ENCODE measurements at places on chromosomes 11 and 22.

- peak; percentile 78 for DNase-seq
Measured at GRCh38 chr11:124069429-124070401, 28.6 kb upstream of the OR10G7 start.

DNA sequence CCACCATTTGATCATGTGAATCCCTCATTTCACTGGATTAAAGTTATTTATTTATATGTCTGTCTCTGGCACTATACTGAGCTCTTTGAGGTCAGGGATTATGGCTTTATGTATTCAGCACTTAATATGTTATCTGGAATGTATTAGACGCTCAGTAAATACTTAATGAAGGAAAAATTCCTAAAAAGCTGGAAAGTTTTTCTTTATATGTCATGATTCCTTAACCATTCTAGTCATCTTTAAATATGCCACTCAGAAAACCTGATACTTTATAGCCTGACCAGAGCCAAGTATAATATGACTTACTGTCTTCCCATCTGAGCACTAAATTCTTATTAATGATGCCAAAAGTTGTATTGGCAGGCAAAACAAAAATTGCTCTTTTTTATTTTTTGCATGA, 27.1 kb downstream of the RNF169 start:
- no peak for DNase-seq

GRCh38 chr11:3221408-3222002, 2.9 kb upstream of the MRGPRG start:
- no peak for DNase-seq

GRCh38 chr11:95584589-95584988, 205.0 kb downstream of the FAM76B start:
- DNase-seq: no peak

DNA sequence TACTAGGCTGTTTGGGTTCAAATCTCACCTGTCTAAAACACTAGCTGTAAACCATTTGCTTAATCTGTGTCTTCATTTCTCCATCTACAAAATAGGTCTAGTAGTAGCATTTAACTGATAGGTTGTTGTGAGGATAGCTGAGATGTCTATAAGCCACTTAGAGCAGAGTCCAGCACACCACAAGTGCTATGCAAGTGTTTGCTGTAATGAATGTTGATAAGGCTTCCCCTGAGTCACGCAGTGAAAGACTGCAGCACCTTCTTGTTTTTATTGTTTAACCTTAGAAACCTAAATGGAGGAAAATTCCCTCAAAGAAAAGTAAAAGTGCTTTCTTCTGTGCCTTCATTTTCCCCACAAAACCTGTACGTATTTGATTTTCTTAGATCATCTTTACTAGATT, 23.1 kb upstream of the LDHA start:
- DNase-seq: no peak

GRCh38 chr11:97610000-97610399, 1220.2 kb downstream of the JRKL start:
- DNase-seq: no peak

- no peak for DNase-seq
Measured at GRCh38 chr22:44133901-44134571, 46.7 kb upstream of the PARVG start.

DNA sequence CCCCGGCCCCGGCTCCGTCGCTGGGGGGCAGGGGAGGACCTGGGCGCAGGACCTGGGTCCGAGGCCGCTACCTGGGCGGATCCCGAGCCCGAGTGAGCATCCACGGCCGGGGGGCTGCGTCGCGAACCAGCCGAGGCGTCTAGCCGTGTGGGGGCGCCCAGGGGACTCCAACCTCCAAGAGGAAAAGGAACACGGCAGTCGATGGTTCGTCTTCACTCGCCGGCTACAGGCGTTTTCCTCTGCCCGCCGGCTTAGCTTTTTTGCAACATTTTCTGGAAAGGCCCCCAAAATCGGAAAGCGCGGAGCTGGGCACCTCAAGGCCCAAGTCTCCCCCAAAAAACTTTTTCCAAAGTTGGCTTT, 666 bp downstream of the PDGFB start:
- DNase-seq: no peak

GRCh38 chr11:78223320-78223954, 34.7 kb downstream of the USP35 start:
- DNase-seq: no peak

- DNase-seq: peak; percentile 95
Measured at GRCh38 chr22:29387921-29388758, at the start of gene AP1B1. Gene AP1B1 (minus strand): TSS chr22:29388570. CDS start chr22:29367243, 21,327 bp downstream.

- no peak for DNase-seq
Measured at GRCh38 chr11:112267188-112267591, 6.5 kb upstream of the PLET1 start.

GRCh38 chr22:41912338-41913039, 2.4 kb downstream of the SHISA8 start:
- DNase-seq: no peak

- DNase-seq: no peak
Measured at GRCh38 chr11:76704171-76704948, 33.8 kb upstream of the LRRC32 start.

DNA sequence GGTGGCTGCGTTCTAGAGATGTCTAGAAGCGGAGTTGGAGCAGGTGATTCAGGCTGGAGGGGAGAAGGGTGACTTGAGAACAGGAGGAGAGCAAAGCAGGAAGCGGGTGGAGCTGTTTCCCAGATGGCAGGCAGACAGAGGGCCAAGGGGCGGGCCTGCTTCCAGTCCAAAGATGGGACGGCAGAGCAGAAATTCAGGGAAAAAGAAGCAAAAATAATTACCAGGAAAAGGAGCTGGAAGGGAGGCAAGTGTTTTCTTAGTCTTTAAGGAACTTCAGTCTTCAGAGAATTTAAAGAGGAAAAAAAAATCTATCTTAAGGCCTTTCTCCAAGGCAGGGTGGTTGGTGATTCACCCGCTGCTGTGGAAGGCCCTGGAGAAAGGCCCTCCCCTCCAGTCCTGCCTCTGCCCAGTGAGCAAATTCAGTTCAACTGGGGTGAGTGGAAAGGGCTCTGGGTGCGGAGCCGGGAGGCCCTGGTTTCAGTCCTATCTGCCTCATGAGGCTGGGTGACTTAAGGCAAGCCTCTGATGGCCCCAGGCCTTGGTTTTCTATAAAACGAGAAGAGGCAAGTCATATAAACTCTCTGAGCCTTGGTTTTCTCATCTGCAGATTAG, 4.5 kb upstream of the CREB3L1 start:
- no peak for DNase-seq

- no peak for DNase-seq
Measured at GRCh38 chr11:86066657-86067008, 2.3 kb downstream of the PICALM start.

DNA sequence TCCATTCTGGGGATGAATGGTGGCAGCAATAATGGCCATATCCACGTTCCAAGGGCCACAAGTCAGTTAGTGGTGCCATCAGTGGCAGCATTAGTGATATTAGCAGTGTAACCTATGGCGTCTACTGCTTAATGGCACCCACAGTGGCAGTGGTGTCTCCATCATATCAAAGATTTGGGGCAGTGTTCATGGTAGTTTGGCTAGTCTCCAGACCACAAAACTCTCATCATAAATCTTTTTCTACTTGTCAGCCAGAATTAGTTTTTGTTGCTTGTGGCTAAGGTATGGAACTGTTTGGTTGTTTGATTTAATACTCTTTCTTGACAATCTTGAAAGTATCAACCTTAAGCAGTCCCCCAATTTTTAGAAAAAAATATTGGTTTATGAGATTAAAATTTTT, 45.1 kb upstream of the DEUP1 start:
- DNase-seq: no peak

GRCh38 chr11:24949406-24949805, 452.6 kb downstream of the LUZP2 start:
- DNase-seq: no peak

GRCh38 chr11:118321386-118322082, 17.0 kb downstream of the CD3E start:
- DNase-seq: no peak

DNA sequence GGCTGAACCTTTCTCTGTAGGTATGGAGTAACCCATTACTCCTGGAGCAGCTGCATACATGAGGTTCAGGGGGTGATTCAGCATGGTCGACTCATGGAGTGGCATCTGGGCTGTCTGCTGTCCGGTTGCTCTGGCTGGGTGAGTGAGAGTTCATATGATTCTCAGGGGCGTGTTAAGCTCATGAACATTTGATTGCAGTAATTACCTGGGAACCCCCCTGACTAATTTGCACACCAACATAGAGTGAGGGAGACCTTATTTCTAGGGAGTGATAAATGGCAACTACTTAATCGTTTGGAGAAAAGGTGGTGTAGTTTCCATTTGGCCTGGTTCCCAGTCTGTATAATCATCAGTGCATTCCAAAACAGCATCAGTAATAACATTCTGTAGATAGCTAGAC, 661.9 kb downstream of the ETS1 start:
- DNase-seq: peak; percentile 12

DNA sequence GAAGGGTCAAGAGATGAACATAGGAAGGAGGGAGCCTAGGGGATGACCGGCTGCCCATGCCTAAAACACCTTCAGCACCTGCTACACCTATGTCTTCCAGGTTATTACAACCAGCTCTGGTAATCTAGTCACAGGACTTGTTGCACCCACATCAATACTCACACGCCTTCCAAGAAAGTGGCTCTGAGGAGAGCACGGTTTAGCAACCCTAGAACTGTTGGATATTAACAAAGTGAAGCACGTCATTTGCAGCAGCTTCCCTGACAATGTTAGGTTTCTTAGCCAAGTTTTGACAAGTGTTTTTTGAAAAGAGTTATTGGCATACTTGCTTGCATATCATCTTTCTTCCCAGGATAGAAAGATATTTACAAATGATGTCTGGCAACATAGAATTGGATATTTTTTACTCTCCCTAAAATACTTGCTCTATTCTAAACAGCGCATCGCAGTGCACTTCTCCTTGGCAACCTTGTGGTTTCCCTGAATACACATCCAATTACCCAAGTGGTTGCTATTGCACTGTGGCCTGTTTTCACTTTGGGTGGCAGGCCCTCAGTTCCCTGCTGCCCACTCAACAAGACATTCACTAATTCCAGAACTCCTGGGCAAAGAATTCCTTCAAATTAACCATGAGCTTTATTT, 94.3 kb upstream of the ARHGAP42 start:
- DNase-seq: no peak

GRCh38 chr22:38793317-38793716, 626 bp downstream of the DNAL4 start:
- no peak for DNase-seq

DNA sequence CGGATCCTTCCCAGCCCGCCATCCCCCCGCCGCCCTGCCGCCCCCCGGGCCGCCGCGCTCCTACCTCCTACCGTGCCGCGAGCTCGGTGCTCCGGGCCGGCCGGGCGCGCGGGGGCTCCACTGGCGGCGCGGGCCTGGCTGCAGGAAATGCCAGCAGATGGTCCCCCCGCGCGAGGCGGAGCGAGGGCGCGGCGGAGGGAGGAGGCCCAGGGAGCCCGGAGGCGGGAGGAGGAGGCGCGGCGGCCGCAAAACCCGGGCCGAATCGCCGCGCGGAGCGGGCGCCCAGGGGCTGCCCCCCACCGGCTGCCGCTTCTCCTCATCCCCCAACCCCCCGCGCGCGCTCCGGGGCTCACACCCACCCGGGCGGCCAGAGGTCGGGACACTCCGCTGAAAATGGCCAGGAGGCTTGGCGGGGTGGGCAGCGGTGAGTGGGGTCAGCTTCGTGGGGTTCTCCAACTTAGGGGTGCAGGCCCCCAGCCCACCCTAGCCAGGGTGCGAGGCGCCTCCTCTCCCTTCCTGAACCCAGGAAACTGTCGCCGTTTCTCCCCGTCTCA, at the start of gene OSBPL5:
OSBPL5 (minus strand) TSS at position 159 of the 554 bp plus-strand sequence. CDS start 36,162 bp downstream, outside the sequence.
- peak; percentile 37 for DNase-seq

- DNase-seq: no peak
Measured at GRCh38 chr11:11916981-11917399, 75.2 kb downstream of the USP47 start.

DNA sequence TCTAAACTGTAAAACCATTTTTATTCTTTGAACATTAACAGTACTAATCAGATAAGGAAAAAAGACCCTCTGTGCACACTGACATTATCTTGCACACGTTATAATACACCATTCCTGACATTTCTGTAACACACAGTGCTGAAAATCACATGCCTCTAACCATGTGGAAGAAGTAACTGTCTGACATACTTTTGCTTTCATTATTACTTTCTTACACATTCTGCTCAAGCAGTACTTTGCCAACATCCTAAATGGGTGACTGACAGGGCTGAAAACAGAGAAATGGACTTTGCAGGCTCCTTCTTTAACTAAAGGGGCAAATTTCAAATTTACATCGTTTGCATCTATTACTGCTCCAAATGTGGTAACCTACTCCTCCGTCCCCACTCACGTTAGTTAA, 22.8 kb upstream of the TP53AIP1 start:
- no peak for DNase-seq

DNA sequence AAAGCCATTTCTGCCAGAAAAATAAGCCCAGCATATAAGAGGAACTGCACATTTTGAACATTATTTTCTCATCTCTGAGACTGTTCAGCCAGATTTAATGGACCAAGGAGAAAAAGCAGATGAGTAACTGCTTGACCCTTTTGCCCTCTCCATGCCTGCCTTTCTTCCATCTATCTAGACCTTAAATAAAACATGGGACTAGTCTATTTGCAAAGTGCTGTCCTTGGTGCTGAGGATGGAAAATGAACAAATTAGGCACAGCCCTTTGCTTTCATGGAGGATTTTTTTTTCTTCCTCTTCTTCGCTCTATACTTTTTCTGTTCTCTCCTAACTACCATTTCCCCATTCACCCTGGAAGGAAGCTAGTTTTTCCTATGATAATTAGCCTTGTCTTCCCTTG, 361.3 kb downstream of the GRM5 start:
- no peak for DNase-seq

GRCh38 chr11:86510674-86511073, 136.0 kb downstream of the CCDC81 start:
- no peak for DNase-seq

GRCh38 chr11:19822531-19822930, 109.9 kb downstream of the NAV2 start:
- DNase-seq: no peak

- DNase-seq: no peak
Measured at GRCh38 chr11:107587306-107587979, 3.5 kb upstream of the ELMOD1 start.

DNA sequence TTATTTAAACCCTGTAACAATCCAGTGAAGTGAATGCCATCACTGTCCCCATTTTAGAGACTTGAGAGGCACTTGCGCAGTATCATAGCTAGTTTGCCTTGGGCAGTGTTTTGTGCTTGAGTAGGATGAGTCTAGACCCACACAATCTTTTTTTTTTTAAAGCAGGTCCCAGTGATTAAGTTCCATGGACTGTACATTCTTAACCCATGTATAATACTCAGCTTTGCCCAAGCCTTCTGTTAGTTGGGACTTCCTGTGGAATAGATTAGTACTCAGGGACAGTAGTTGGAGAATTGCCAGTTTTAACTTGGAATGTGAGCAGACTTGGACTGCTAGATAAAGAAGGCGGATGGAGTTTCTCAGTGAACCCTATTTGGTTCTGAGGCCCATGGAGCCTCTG, 108.6 kb upstream of the RASSF10 start:
- no peak for DNase-seq

GRCh38 chr22:36211237-36211861, 9.7 kb upstream of the APOL4 start:
- DNase-seq: peak; percentile 76

Measured in COR-L47 (cell line).